ENCODE measurements at places on chromosomes 13 and 19.

DNA sequence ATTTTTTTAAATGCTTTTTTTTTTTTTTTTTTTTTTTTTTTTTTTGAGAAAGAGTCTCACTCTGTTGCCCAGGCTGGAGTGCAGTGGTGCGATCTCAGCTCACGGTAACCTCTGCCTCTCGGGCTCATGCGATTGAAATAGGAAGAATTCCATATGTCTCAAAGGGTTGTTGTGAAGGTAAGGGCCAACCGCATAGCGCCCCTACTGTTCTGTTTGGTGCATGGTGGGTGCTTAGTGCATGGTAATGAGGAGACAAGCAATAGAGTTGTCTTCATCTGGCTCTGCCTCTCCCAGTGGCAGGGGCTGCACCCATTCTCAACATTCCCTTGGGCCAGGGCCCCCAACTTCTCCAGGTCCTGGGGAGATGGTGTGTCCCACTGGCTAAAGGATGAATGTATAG, 68.7 kb downstream of the RASL11A start:
- DNase-seq = no peak

DNA sequence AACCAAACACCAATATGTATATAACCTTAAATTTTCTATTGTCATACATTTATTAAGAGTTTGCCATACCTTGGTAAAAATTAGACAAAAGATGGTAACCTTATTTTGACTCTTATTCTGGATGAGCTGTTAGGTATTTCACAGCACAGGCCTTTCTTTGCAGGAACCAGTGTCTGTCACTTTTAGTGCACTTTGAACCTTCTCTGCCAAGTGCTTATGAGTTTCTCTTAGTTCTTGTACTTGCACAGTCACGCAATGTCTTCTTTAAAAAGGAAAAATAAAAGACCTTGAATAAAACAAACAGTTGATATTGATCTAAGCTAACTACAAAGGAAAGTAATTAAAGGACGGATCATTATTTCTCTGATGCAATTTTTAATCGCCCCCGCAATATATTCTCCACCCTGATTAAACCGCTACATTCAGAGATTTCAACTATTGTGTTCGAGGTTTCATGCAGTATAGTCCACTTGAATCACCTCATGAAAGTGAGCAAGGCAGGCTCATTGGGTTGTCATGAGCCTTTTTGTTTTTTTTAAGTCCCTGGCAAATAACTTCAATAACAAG, 534.5 kb downstream of the KLF5 start:
- DNase-seq = no peak

- no peak for DNase-seq
These were observed 14.1 kb downstream of the KRTDAP start for GRCh38 chr19:35476149-35476548.

- DNase-seq = no peak
These were observed 1.9 kb downstream of the TEX26 start for GRCh38 chr13:30934381-30934780.

GRCh38 chr13:51027644-51028043, 83.4 kb downstream of the C13orf42 start:
- no peak for DNase-seq

- no peak for DNase-seq
These were observed at the start of gene PRKD2 for GRCh38 chr19:46717034-46717715. PRKD2 (minus strand) TSS chr19:46717114; CDS start chr19:46716370, 744 bp downstream.

GRCh38 chr19:49802836-49803528, 10.1 kb downstream of the FUZ start:
- DNase-seq = no peak

GRCh38 chr13:26255691-26256277, 1.9 kb downstream of the CDK8 start:
- DNase-seq = no peak

DNA sequence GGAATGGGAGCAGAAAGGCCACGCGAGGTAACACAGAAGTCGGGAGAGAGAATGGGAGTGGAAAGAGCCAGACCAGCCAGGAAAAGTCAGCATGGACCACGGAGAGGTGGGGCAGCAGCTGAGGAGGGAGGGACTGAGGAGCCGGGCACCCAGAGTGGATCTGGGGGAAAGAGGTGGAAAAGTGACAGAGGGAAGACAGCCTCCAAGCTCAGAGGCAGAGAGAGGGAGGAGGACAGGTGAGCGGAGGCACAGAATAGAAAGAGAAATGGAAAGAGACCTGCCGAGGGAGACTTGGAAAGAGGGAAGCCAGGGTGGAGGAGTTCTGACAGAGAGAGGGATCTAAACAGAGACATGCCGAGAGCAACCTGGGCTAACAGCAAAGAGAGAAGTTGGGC, 1.6 kb downstream of the GRIK5 start:
- DNase-seq = no peak

GRCh38 chr19:56969156-56969555, 128.6 kb upstream of the PEG3 start:
- no peak for DNase-seq

DNA sequence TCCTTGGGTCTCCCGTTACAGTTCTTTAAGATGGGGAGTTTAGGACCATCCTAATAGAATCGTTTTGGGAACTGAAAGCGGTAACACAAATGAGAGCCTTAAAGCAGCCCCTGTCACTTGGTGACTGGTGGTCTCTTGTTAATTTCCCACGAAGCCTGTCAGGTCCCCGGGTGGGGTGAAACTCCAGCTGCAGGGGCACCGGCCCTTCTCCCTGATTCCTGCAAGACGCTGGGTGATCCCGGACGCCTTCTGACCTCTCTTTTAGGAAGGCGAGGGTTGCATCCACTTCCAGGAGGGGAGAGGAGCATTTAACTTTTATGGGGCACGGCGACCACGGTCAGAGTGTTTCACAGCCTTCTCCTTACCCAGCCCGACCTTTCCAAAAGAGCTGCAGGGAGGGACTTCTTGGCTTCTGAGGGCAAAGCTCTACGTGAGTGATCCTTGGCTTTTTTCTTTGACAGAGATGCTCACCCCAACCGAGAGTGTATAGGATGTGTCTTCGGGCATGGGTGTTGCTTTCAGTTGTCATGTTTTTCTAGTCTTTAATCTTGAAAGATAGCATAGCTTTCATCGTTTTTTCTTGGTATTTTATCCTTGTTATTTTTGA, 688 bp downstream of the ZNF225 start:
- DNase-seq = no peak

- DNase-seq = no peak
These were observed 599 bp upstream of the ARHGEF7 start for GRCh38 chr13:111114362-111115060.

- DNase-seq = no peak
These were observed 23.4 kb upstream of the SLITRK1 start for GRCh38 chr13:83905641-83906040.

- DNase-seq = no peak
These were observed 4.6 kb upstream of the GRAMD1A start for GRCh38 chr19:34995551-34995950.

GRCh38 chr19:4866595-4867424, 657 bp downstream of the PLIN3 start:
- DNase-seq = no peak

DNA sequence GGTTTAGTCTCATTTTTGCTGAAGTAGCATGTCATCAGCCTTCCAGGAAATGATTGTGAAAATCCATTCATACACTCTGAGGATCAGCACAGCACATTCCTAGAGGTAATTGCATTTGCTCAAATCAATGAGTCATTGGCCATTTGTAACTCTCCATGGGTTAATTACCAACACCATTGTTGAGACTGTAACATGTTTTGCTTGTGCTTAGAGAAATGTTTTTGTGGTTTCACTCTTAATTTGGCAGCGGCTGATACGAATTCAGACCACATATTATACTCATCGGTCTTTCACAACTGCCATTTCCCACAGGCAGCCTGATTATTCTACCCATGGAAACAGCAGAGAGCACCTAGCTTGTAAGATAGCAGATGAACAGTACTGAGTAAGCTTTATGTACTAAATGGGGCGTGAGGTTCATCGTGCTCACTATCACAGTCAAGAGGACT, 110.3 kb downstream of the NHLRC3 start:
- no peak for DNase-seq

DNA sequence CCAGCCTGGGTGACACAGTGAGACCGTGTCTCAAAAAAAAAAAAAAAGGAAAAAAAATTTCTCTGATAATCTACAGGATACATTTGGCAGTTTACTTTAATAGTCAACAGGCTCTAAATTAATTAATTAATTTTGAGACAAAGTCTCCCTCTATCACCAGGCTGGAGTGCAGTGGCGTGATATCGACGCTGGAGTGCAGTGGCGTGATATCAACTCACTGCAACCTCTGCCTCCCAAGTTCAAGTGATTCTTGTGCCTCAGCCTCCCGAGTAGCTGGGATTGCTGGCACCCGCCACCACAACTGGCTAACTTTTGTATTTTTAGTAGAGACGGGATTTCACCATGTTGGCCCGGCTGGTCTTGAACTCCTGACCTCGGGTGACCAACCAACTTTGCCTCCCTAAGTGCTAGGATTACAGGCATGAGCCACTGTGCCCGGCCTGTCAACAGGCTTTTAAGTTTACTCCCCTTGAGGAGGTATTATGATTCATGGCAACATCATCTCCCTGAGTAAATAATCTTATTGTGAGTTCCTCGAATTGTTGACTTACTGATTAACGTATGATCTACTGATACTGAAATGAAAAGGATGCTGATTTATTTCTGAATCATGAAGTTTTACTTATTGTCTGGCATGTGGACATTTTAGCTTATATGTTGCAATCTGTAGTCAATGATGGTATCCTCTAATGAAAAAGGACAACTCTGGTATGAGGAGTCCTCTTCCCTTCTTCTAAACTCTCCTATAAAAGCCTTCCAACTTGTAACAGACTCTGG, 21.3 kb upstream of the MTRF1 start:
- no peak for DNase-seq

GRCh38 chr13:41282129-41282571, 18.8 kb upstream of the MTRF1 start:
- DNase-seq = no peak

GRCh38 chr19:55456347-55456746, 5.1 kb downstream of the ISOC2 start:
- DNase-seq = no peak

- DNase-seq = no peak
These were observed 140.9 kb downstream of the KCNRG start for GRCh38 chr13:50156140-50156539.

DNA sequence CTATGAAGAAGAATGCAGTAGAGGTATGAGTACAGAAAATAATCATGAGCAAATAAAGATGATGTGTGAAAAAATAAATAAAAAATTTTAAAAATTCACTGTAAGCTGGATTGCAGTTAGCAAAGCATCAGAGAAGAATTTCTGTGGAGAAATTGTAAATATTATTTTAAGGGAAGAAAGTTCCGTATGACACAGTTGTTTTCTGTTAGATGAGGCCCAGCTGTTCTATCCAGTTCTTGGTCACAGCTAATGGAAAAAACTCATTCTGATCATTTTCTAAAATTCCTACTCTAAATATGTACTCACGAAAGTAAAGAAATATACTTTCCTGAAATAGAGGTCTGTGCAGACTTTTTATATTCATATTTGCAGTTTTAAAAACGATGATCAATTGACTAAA, 578.8 kb downstream of the DCT start:
- DNase-seq = no peak

- no peak for DNase-seq
These were observed 412.2 kb upstream of the TSHZ3 start for GRCh38 chr19:31761281-31761913.

Data from vagina (tissue), 2 donors.